Mesendoderm (in vitro differentiated cells): ENCODE measurements at places on chromosomes 11 and 22.

- no peak for DNase-seq
Observed at GRCh38 chr22:48724899-48725298, 1102.8 kb downstream of the BRD1 start.

DNA sequence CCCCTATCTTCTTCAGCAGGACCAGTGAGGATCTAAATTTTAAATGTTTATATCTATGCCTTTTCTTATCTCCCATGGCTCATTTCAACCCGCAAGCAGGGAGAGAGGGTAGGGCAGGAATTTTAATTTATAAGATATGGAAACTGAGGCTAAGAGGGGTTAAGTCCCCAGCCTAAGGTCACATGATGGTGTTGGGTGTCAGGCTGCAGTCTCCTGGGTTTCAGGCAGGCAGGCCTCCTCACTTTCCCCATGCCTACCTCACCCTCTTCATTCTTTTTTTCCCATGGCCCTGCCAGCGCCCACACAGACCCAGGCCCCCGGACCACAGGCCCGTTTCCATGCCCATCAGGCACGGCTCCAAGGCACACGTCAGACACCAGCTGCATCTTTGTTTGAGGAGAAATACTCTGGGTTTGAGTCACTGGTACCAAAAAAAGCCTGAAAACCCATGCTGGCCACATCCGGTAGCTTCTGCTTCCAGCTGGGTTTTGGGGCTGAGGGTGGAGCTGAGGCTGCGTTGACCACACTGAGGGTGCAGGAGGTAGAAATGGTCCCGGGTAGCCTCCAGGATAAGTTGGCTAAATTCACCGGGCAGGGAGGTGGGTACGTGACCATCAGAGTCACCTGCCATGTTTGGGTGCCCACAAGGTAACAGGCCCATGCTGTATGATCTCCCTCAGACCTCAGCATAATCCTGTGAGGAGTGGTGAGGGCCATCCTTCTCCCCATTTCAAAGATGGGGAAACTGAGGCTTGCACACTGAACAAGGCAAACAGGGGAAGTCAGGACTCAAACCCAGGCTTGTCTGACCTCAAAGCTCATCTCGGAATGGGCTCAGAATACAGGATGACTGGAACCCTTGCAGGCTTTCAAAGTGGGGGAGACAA lies 7.5 kb downstream of the CRYBB1 start:
- no peak for DNase-seq

- DNase-seq: no peak
Observed at GRCh38 chr22:49955581-49956417, 4.8 kb upstream of the PIM3 start.

GRCh38 chr11:67422891-67423290 lies 5.4 kb upstream of the RPS6KB2 start:
- DNase-seq: peak; percentile 71
